Dermis blood vessel endothelial cell (primary cell): ENCODE measurements at places on chromosomes 1 and 21. TPM values are rescaled to one million over a fixed set of nuclear protein-coding genes. Genes with fewer than 3 reads are reported as not detected.

Gene PLPPR4
- 0.05 and 0.34 TPM in 2 replicates for total RNA-seq

Gene LIN28A
- total RNA-seq: not detected in 2 replicates

- peak; percentile 80 for DNase-seq
Observed at GRCh38 chr1:78070758-78071157, 25.0 kb downstream of the GIPC2 start.

GRCh38 chr1:20574686-20575540 is 14.0 kb upstream of the CDA start:
- peak; percentile 93 for DNase-seq

GRCh38 chr1:206467915-206468314 is 2.4 kb upstream of the IKBKE start:
- peak; percentile 21 for DNase-seq

DNA sequence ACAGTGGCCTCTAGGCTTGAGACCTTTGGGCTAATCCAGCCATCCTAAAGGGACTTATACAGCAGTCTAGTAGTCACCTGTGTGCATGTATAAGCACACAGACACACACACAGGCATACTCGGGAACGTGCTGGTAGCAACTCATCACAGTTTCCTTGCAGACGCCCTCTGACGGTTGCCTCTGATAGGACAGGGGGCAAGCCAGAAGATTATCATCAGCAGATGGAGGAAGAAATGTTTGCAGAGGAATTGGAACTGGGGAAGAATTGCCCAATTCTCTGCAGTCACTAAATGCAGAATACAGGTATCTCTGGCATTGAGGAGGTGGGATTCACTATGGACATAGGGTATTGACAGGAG is 222.2 kb downstream of the C1orf94 start:
- DNase-seq: no peak

GRCh38 chr1:13790290-13791030 is 90.5 kb downstream of the PRDM2 start:
- DNase-seq: no peak
